ENCODE measurements at places on chromosomes 5 and 9. TPM values are rescaled to one million over a fixed set of nuclear protein-coding genes. Genes with fewer than 3 reads are reported as not detected.

The SPAAR gene
- total RNA-seq = not detected

The ACTL7B gene
- not detected for total RNA-seq

The TMEM174 gene
- not detected for total RNA-seq

The TEX48 gene
- total RNA-seq = not detected

The ANKRD18A gene
- 13.2 TPM for total RNA-seq

GRCh38 chr5:527646-528628 lies 3.7 kb upstream of the SLC9A3 start:
- H3K27me3 ChIP-seq = peaks cover 71% of the 10 kb centered on the region
- no peaks in the 10 kb centered on the region for H3K36me3 ChIP-seq
- no peak for DNase-seq
- peaks cover 4% of the 10 kb centered on the region for H3K4me1 ChIP-seq
- H3K27ac ChIP-seq = no peak overlapping the region
- H3K4me3 ChIP-seq = no peak overlapping the region

- H3K27ac ChIP-seq = no peak overlapping the region
- no peaks in the 10 kb centered on the region for H3K27me3 ChIP-seq
- no peaks in the 10 kb centered on the region for H3K4me1 ChIP-seq
- no peak for DNase-seq
- no peak overlapping the region for H3K4me3 ChIP-seq
- no peaks in the 10 kb centered on the region for H3K36me3 ChIP-seq
These were observed 35.5 kb downstream of the ADAM19 start for GRCh38 chr5:157540124-157540523.

GRCh38 chr9:133248726-133249295 lies 26.2 kb downstream of the ABO start:
- no peak for DNase-seq
- H3K4me3 ChIP-seq = no peak overlapping the region
- no peaks in the 10 kb centered on the region for H3K36me3 ChIP-seq
- H3K27me3 ChIP-seq = no peaks in the 10 kb centered on the region

DNA sequence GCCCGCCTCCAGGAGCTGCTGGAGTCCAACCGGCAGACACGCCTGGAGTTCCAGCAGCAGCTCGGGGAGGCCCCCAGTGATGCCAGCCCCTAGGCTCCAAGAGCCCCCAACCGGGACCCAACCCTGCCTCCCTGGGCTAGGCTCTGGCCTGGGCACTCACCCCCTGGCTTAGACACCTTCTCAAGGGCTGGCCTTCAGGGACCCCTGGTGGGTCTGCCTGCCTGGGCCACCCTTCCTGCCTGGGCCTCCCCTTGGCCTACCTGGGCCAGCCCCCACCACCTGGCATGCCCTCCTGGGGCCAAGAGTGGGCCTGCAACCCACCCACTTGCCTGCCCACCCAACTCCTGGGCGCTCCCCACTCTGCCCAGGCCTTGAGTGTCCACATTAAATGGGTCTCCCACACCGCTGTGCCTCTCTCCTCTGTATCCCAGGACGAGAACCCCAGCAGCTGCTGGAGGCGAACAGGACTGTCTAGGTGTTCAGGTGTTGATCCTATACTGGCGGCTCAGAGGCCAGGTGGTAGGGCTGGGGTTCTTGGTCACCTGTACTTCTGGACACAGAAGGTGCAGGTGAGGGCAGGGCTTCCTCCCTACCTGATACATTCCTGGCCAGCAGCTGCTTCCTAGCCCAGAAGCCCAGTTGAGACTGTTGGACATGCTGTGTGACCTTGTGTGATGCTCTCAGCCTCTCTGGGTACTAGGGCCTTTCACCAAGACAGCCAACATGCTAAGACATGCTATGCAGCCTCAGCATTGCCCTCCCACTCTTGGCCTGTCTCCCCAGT lies 3.6 kb downstream of the BBLN start:
- peaks cover 44% of the 10 kb centered on the region for H3K36me3 ChIP-seq
- no peak overlapping the region for H3K4me3 ChIP-seq
- DNase-seq = no peak
- no peaks in the 10 kb centered on the region for H3K27me3 ChIP-seq

DNA sequence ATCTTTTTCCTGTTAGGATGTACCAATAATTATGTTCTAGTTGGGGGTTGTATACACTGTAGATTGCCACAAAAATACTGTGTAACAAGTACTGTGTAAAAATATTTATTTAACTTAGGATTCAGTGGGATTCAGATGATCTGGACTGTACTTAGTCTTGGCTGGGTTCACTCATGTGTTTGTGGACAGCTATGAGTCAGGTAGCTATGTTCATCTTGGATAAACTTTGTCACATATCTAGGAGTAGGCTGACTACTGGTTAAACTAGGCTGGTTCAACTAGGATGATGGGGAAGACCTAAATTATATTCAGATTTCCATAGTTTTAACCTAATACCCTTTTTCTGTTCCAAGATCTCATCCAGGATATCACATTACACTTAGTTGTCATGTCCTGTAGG lies 32.1 kb upstream of the TNFSF15 start:
- H3K4me1 ChIP-seq = no peaks in the 10 kb centered on the region
- no peak overlapping the region for H3K27ac ChIP-seq
- no peak overlapping the region for H3K4me3 ChIP-seq
- H3K27me3 ChIP-seq = no peaks in the 10 kb centered on the region
- no peaks in the 10 kb centered on the region for H3K36me3 ChIP-seq

DNA sequence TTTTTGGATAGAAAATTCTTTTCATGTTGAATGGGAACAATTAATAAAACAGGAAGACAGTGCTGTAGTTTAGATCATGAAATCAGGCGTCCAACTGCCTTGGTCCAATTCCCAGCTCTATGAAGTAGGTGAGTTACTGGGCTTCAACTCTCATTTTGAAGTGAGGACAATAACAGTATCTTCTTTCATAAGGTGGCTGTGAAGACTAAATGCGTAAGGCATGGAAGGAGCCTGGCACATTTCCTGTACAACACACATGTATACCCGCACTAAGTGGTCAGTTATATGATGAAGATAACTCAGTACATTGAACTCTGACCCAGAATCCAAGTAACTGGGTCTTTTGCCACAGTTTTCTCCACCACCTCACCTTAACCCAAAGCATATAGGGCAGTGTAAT lies 120.6 kb downstream of the MED27 start:
- H3K36me3 ChIP-seq = no peaks in the 10 kb centered on the region
- DNase-seq = no peak
- H3K27ac ChIP-seq = no peak overlapping the region
- H3K4me3 ChIP-seq = no peak overlapping the region
- no peaks in the 10 kb centered on the region for H3K27me3 ChIP-seq

GRCh38 chr5:29504411-29504810 lies 1689.1 kb upstream of the CDH6 start:
- H3K27ac ChIP-seq = no peak overlapping the region
- H3K4me1 ChIP-seq = no peaks in the 10 kb centered on the region
- DNase-seq = no peak

GRCh38 chr5:152864447-152864846 lies 459.4 kb upstream of the NMUR2 start:
- no peaks in the 10 kb centered on the region for H3K27me3 ChIP-seq
- H3K4me1 ChIP-seq = no peaks in the 10 kb centered on the region
- no peaks in the 10 kb centered on the region for H3K36me3 ChIP-seq
- no peak overlapping the region for H3K27ac ChIP-seq
- DNase-seq = no peak

GRCh38 chr9:89025553-89025952 lies 34.3 kb downstream of the S1PR3 start:
- no peaks in the 10 kb centered on the region for H3K36me3 ChIP-seq
- no peak for DNase-seq
- no peak overlapping the region for H3K4me3 ChIP-seq
- no peaks in the 10 kb centered on the region for H3K4me1 ChIP-seq

GRCh38 chr5:113253037-113253436 lies 181.8 kb downstream of the TSSK1B start:
- no peaks in the 10 kb centered on the region for H3K36me3 ChIP-seq
- no peak overlapping the region for H3K4me3 ChIP-seq
- H3K27ac ChIP-seq = no peak overlapping the region
- H3K4me1 ChIP-seq = no peaks in the 10 kb centered on the region
- H3K27me3 ChIP-seq = no peaks in the 10 kb centered on the region

DNA sequence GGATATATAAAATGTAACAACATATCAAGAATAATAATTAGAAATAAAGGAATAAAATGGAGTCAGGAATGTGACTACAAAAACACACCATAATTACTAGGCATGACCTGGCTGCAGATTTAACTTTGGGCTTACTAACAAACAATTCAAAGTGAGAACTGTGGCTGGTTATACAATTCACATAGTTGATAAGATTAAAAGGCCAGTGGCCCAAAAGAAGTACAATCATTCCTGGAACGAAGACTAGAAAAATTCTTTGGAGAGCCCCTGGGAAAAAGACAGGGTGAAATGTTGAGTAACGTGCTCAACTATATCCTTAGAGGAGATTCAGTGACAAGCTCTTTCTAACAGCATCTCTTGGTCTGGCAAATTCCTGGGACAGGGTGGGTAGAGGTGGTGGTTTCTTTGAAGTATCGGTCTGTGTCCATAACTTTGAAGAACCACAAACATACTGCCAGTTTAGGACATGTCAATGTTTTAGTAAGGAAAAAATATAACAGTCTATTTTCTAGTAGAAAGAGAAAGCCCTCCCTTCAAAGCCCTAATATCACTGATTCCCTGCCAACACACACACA lies 75.0 kb upstream of the IL6ST start:
- no peak overlapping the region for H3K27ac ChIP-seq
- H3K4me1 ChIP-seq = no peaks in the 10 kb centered on the region
- no peaks in the 10 kb centered on the region for H3K36me3 ChIP-seq
- H3K4me3 ChIP-seq = no peak overlapping the region

GRCh38 chr5:31692561-31693221 lies 53.8 kb downstream of the PDZD2 start:
- no peaks in the 10 kb centered on the region for H3K27me3 ChIP-seq
- no peak overlapping the region for H3K27ac ChIP-seq
- no peaks in the 10 kb centered on the region for H3K4me1 ChIP-seq
- H3K4me3 ChIP-seq = no peak overlapping the region
- H3K36me3 ChIP-seq = no peaks in the 10 kb centered on the region
